ENCODE measurements at places on chromosomes 1 and 21.

GRCh38 chr1:169041366-169041765, 65.1 kb upstream of the ATP1B1 start:
- no peak for DNase-seq

GRCh38 chr1:170309389-170310013, 163.7 kb downstream of the NTMT2 start:
- DNase-seq = no peak

GRCh38 chr1:36203554-36204346, 20.5 kb upstream of the THRAP3 start:
- no peak for DNase-seq

GRCh38 chr21:46226146-46226545, 2.4 kb downstream of the LSS start:
- DNase-seq = no peak

- no peak for DNase-seq
Measured at GRCh38 chr1:156677616-156678596, 699 bp upstream of the NES start.

GRCh38 chr1:23019863-23020625, 776 bp downstream of the KDM1A start:
- peak; percentile 8 for DNase-seq

GRCh38 chr1:22184892-22185612, 42.2 kb upstream of the WNT4 start:
- no peak for DNase-seq

DNA sequence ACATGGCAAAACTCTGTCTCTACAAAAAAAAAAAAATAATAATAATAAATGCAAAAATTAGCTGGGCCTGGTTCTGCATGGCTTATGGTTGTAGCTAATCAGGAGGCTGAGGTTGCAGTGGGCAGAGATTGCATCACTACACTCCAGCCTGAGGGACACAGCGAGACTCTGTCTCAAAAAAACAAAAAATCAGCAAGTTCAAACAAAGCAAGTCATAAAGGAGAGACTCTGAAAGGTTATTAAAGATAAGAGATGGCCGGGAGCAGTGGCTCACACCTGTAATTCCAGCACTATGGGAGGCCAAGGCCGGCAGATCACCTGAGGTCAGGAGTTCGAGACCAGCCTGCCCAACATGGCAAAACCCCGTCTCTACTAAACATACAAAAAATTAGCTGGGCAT, 28.8 kb downstream of the COP1 start:
- no peak for DNase-seq

DNA sequence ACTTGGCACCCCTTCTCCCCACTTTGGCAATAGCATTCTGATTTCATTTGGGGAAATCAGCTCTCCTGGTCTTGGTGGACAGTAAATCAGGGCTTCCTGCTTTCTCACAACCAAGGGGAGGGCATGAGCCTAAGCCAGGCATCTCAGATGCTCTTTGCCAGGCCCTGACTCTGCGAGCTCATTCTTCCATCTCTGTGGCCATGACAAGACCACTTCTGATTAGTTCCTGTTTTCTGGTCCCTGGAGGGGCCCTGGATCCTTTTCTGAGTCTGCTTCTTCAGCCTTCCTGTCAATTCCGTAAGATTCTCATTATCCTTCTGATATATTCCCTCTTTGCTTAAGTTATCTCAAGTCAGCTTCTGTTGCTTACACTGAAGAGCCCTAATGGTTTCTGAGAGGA, 210.4 kb downstream of the HIVEP3 start:
- no peak for DNase-seq

DNA sequence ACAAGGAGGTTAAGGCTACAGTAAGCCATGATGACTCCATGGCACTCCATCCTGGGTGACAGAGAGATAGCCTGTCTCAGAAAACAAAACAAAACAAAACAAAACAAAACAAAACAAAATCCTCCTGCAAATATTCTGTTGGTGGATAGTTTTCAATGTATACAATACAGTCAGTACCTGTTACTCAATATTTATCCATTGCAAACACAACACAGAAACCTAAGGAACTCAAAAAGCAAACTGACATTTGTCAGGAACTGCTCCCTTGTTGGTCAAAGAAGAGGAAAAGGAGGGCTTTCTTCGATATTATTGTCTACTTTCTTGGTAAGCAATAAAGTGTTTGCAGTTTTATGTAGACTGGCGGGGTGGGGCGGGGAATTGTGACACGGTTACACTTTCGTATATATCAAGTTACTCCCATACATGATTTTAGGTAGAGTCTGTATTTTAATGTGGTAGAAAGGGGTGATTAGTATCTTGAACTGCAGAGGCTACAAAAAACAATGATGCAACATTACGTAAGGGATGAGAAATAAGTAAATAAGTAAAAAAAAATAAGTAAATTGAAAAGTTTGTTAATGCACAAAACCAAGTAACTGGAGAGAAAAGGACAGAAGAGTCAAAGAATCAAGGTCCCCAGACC, 31.8 kb downstream of the APP start:
- no peak for DNase-seq

GRCh38 chr1:209106861-209107260, 476.7 kb upstream of the CAMK1G start:
- DNase-seq = no peak

Measured in activated CD4-positive, alpha-beta T cell treated with anti-CD3 and anti-CD28 coated beads for 4 hours (primary cell).